Renal cortical epithelial cell (primary cell): ENCODE measurements at places on chromosomes 3 and 15.
A peak's percentile ranks its signal among the peaks of the same experiment; 100 is the strongest.

DNA sequence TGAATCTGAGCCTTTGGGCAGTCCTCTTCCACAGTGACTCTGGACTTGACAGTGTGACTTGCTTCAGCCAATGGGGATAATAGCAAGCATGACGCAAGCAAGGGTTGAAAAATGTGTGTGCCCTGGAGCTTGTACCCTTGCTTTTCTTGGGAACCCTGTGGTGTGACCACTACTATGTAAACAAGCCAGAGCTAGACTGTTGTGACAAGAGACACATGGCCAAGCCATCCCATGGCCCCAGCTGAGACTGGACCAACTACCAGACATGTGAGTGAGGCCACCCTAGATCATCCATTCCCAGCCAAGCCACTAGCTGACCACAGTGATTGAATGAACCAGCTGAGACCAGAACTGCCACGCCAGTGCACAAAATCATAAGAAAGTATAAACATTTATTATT is 11.8 kb downstream of the MYO1E start:
- DNase-seq: no peak

DNA sequence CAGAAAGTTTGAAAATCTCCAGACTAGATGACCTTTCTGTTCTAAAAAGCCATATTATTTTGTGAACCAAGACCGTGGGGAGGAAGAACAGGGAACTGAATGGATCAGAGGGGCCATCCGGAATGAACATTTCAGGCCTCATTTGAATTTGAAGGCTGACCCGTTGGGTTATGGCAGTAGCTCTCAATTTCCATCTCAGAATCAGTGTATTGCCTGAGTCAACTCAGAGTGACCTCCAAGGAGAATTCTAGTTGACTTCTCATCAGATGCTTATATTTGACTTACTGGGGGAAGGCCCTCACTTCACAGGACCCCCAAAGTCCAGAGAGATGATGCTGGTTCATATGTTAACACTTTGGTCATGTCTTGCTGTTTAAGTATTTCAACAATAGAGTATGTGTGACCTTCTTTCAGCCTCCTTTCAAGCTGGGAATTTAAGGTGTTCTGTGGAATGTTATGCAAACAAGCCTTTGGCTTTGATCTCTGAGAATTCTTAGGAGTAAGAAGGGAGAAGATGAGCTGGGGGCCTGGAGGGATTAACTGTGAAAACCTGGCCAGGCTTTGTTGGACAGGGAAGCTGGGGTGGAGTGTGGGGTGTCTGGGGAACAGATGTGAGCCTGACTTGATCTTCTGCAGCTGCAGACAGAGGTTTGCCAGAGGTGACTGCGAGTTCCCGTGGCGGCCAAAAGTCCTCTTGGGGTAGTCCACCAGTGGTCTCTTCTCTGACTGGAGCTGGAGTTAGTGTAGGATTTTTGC is 111.2 kb upstream of the RGMA start:
- no peak for DNase-seq

DNA sequence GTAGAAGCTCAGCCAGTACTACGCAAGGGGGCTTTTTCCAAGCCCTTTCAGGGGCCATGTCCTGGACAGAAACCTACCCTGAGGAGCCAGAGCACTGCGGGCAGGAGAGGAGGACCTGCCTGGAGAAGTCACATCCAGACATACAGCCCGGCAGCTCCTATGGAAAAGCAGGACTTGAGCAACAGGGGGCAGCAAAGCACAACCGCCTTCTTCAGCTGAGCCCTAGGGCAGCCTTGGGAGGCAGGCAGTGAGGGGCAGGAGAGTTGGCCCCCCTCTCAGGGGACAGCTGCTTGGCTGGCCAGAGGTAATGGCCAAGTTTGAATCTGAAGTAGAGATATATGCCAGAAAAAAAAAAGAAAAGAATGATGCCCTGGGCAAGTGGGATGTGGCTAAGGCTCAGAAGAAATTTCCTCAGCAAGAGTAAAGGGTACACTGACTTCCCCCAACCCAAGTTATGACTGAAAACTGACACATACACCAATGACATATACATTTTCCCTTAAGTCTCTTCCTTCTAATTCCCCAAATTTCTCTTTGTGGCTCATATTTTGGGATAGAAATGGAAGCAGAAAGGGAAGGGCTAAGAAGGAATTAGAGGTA is 56.9 kb downstream of the CYP19A1 start:
- peak; percentile 32 for DNase-seq

- peak; percentile 42 for DNase-seq
Observed at GRCh38 chr3:193594946-193595689, 2.1 kb downstream of the OPA1 start.

DNA sequence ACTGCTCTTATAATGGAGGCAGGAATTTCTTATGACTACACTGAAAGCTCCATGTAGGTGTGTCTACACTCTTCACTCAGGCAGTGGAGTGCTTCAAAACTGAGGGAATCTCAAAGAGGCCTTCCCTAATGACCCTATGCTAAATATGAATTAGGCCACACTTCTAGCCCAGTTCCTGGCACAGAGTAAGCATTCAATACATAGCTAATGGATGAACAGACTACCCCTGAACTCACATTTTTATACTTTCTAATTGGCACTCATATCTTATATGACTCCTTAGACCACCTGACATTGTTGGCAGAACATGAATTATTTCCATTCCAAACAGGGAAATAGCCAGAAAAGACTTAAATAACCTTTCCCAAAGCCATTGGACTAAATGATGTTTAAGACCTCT is 3.4 kb downstream of the RARRES1 start:
- DNase-seq: no peak

DNA sequence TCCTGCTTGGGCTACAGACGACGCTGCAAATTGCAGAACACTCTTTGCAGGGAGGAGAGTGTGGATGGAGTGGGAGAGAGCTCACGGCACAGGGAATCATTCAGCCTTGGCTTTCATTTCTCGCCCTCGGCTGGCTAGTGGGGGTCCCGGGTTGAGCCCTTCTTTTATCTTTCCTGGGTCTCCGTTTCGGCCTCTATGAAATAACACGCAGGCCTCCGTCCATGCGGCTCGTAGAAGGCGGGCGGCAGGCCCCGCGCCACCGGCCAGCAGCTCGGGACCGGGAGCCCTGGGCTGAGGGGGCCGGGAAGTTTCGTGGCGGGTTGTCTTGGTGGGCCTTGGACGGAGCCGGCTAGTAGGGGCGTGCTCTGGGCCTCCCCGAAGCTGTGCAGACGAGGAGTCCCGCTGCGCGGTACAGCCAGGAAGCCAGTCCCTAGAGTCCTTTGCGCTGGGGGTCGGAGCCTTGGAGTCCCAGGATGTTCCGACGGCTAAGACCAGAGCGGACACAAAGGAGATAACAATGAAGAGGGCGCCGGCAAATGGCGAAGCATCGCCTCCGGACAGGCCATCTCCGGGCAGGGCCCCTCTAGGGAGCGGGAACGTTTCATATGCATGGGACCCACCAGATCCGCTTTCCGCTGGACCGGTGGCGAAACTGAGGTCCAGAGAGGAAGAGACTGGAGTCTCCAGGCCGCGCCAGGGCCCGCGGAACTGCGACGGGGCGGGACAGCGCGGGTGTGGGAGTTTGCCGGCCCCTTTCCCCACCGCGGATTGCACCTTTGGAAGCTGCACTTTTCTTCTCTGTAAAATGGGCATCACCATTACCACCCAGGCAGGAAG is 4.3 kb downstream of the RNU6-1 start:
- DNase-seq: no peak

GRCh38 chr3:41290736-41291135 is 91.4 kb downstream of the CTNNB1 start:
- no peak for DNase-seq

GRCh38 chr3:106836906-106837305 is 540.3 kb upstream of the CCDC54 start:
- DNase-seq: no peak

GRCh38 chr3:143809121-143809621 is 39.1 kb downstream of the SLC9A9 start:
- DNase-seq: no peak

DNA sequence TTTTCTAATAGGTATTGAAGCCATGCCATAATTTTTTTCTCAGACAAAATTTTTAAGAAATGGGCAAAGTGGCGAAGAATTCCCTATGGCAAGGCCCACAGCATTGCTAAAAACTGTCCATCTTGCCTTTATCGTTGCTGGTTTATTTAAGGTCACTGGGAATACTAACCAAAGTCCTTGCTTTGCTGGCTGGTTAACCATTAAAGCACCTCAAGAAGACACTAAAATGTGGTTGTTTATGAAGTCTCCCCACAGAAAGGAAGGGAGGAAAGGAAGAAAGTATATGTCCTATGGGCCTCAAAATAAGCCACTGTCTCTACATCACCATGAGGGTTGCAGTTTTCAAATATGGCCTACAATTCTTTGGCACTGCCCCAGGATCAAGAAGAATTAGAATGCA is 13.2 kb downstream of the SH3BP5 start:
- DNase-seq: peak; percentile 61

DNA sequence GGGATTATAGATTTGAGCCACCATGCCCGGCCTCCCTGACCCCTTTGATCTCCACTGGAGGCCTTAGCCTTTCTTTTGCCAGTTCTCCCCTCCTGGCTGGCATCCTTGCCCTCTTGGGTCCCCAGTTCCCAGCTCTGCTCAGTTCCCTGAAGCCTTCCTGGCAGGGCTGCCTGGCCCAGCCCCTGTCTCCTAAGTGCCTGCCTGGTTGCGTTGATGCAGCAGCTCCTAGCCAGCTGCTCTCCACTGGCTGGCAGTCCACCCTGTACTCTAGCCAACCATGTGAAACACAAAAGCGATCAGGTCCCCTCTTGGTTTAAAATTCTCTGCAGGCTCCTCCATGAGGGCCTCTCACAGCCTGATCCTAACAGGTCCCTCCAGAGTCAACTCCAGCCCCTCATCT is 184.7 kb downstream of the RAB11A start:
- no peak for DNase-seq

DNA sequence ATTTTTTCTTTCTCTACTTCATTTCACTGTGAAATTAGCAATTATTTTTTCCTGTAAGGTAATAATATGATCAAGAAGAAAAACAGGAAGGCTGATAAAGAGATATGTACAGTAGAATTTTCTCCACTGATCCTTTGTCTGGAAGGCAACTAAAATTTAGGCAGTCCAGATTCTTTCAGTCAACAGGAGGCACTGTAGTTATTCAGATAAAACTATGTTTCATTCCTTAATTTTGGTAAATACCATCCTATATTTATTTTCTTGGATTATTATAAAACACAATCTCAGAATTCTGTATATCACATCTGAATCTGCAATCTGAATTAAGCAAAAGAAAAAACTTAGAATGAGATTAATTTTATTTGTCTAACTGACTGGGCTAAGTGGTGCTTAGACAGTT is 343.2 kb downstream of the LSAMP start:
- DNase-seq: no peak

DNA sequence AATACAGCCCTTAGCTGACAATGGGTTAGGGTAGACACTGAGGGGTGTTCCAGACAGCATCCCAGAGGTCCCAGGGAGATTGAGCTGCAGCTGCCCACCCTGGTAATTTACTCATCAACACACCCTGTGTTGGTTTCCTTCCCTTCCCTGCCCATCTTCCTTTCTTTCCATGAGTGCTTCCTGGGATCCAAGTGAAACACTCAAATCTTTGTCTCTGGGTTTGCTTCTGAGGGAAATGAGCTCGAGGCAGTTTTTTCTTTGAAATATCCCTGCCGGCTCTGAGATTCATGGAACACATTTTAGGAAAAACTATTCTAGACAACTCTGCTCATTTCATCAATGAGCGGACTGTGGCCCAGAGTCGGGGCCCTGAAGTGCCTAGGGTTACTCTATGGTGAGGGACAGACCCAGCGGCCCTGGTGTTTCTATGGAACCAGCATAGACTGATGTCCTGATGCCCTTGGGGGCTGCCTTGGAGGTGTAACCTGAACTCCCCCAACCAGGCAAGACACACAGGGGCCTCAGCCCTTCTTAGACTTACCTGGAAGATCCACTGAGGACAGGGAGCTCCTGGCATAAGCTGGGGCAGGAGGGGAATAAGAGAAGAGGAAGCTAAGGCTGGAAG is 14.9 kb upstream of the CSRNP1 start:
- DNase-seq: no peak

DNA sequence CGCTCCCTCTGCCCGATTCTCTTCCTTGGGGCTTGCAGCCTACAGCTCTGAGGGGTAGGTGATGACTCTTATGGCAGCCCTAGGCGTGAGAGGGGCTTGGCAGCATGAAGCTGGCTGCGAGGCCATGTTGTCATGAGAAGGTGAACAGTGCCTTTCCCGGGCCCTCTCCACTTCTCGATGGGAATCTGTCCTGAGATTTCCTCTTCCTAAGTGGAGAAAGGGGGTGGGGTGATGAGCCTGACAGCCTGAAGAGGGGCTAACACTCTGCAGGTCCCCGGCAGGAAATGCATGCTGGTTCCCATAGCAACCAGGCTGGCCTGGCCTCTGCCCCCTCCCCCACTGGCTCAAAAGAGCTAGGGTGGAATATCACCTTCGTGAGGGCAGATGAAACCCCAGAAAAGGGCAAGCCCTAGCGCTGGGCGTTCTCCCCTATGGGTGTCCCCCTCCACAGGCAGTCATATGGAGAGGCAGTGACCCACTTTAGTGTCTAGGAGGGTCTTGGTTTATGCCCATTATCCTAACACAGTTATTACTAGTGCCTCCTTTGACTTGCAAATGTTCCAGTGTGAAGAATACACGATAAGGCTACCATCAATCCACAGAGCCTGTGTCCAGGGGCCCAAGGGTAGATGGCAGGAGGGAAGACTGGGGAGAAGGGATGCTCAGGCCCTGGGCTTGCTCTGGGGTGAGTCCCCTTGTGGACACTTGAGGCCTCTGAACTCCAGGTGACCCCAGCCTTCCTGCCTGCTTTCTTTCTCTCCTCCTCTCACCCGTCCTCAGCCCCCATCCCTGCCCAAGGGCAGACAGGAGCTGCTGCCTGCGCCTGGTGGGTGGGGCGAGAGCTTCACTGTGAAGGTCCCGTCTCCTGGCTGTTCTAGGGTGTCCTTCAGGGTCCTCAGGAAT is 13.2 kb downstream of the EPHB3 start:
- DNase-seq: no peak

- no peak for DNase-seq
Observed at GRCh38 chr15:94840794-94841783, 609.7 kb downstream of the MCTP2 start.

GRCh38 chr15:51625236-51625635 is 2.7 kb upstream of the DMXL2 start:
- no peak for DNase-seq

DNA sequence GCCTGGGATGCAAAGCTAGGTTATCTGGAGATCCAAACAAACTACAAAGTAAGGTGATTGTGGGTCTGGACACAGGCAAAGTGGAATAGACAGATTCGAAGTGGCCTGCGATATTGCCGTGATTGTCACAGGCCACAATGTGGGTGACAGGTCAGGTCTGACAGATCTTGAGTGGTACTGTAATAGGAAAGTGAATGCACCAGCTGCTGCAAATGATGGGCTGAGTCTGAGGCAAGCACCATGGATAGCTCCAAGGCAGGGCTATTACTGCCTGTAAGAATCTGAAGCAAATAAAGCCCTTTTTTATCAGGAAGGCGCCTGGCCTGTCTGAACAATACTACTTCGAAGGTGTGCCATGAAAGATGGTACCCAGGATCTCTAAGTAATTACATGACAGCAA is 10.0 kb downstream of the ARMC8 start:
- DNase-seq: peak; percentile 52

DNA sequence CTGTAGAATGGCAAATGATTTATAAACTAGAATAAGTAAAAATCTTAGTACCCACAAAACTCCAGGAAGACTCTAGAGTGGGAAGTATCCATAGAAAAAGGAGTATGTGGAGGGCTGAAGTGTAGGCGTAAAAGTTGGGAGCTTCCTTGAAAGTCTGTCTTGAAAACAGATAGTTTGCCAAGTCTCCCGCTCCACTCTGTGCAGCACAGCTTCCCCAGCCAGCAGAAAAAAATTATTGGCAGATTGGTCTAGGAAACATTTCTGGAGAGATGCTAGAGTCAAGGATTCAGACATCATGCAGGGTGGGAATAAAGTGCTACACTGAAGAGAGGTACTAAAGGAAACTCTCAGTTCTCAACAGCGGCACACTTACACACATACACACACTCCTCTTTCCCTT is 53.4 kb upstream of the CD200R1L start:
- DNase-seq: no peak
